ENCODE measurements at places on chromosomes 11 and 22.
A peak's percentile ranks its signal among the peaks of the same experiment; 100 is the strongest.

DNA sequence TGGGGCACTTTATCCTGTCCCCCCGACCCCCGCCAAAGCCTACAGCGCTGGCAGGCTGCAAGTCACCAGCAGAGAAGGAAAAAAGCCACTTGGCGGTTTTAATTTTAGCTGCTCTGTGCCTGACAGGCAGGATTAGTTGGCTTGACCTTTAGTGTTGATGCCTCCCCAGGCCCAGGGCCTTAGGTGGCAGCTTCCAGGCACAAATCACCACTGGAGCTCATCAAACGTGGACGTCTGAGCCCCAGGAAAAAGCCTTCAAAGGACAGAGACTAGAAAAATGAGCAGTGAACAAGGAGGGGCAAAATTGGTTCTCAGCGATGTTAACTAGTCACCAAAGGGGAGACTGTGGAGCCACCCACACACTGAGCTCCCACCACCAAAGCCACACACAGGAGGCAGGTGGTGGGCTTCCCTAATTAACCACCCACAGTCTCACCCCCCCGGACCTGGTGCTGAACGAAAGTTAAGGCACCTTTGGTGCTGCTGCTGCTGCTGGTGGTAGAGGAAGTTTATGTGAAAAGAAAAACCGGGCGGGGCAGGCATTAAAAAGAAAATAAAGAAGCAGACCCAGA lies 4.4 kb upstream of the PYGM start:
- no peak for DNase-seq

DNA sequence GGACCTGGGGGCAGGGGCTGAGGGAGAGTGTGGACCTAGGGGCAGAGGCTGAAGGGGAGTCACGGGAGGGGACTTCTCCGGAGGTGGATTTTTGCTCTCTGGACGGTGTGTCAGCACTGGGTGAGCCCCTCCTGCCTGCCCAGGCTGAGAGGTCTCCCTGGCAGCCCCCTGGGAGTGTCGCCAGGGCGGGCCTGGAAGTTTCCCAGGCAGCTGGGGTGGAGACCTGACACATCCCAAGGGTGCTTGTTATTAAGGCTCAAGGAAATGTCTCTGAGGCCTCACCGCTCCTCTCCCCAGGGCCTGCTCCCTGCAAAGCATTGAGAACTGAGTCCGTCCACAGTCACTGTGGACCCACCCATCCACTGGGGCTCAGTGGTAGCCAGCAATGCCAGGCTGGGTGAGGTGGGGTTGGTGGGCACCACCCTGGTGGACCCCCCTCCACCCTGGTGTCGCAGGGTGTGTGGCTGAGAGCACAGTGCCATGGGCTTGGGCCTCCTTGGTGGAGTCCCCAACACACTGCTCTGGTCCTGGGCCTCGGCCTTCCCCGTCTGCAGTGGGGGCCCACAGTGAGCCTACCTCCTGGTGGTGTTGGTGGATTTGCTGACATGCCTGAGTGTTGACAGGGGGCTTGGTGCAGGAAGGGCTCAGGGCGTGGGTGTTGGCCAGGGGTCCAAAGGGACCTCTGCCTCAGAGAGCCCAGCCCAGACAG lies 2.5 kb downstream of the CD81 start:
- peak; percentile 42 for DNase-seq

DNA sequence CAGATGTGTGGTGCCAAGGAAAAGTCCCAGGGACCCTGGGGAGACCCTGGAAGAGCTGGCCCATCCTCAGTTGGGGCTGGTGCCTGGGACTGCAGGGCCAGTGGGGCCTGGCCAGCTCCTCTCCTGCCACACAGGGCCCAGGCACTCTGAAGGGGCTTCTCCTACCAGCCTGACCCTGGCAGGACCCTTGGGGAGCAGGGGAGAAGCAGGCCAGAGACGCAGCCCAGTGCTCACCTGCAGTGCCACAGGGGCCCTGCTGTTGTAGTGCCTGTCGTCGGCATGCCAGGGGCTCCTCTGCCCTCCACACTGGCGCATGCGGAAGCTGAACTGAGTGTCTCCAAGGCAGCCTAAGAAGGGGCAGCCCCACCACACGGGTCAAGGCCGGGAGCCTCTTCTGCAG lies 9.1 kb downstream of the DENND6B start:
- no peak for DNase-seq

- DNase-seq: no peak
Observed at GRCh38 chr11:134654161-134654915, 242.3 kb upstream of the B3GAT1 start.

DNA sequence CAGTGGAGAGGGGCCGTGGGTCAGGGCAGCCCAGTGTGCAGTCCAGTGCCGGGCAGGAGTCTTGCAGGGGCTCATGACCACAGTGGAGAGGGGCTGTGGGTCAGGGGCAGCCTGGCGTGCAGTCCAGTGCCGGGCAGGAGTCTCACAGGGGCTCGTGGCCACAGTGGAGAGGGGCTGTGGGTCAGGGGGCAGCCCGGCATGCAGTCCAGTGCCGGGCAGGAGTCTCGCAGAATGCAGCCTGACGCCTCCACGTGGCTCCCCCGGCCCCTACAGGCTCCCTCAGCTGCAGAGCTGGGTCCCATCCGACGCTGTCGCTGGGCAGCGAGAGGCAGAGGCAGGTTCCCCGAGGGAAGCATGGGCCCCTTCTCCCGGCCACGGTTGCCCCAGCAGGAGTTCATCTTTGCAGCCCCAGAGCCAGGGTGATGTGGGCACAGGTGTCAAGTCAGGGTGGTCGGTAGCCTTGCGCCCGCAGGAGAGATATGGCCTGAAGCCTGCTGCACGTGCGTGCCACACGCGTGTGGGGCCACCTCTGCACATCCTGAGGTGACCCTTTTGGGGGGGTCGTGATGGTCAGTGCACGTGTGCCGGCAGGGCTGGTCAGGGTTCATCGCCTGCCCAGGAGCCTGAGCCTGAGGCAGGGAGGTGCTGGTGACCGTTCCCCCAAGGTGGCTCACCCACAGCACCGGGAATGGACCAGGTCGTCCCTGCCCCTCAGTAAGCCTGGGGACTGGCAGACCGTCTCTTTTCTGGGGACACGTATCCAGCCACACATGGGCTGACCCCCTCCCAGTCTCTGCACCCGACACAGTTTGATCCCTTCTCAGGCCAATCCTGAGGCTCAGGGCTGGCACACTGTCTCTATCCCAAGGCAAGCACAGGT lies 2.9 kb downstream of the IFITM5 start:
- no peak for DNase-seq

- no peak for DNase-seq
Observed at GRCh38 chr11:79575701-79576100, 134.9 kb upstream of the TENM4 start.

Measured in foreskin fibroblast (primary cell).